Fibroblast of villous mesenchyme (primary cell): ENCODE measurements at places on chromosomes 5 and 9.

DNA sequence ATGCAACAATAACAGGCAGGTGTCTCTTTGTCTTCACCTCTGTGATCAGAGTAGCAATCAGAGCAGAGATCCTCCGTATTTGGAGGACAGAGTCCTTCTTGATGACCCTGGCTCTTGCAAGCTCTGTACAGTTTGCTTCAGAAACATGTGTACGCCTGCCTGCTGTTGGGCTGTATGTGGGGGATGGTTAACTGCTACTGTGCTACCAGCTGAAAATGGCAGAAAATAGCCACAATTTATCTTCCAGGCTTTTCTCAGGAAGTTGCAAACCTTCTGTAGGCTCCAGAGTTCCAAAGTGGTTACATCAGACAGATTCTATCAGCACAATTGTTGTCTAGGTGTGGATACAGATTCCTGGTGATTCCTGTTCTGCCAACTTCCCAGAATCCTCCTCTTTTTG lies 35.5 kb downstream of the DDX46 start:
- DNase-seq = peak; percentile 21

GRCh38 chr9:120066315-120066714 lies 513.7 kb downstream of the CDK5RAP2 start:
- DNase-seq = no peak

- peak; percentile 3 for DNase-seq
Observed at GRCh38 chr9:79896390-79896980, 324.7 kb downstream of the TLE4 start.

- DNase-seq = no peak
Observed at GRCh38 chr5:147452165-147452811, 57.6 kb downstream of the DPYSL3 start.

- DNase-seq = no peak
Observed at GRCh38 chr9:2679011-2679410, 38.3 kb upstream of the KCNV2 start.

- DNase-seq = no peak
Observed at GRCh38 chr9:129022037-129022436, 6.1 kb downstream of the SH3GLB2 start.

DNA sequence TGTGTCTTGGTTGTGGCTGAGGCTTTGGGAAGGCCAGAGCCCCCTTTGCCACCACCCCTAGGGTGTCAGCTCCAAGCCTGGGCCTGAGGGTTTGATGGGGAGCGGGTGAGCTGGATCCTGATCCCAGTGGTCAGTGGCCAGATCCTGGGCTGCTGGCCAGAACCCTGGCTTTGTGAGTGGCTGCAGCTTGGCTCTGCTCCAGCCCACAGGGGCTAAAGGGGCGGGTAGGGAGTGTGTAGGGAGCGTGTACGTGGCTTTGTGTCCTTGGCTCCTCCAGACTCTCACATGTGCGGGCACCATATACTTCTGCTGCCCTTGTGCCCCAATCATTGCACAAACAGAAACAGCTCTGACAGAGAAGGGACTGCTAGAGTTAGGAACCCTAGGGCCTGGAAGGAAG lies 1.2 kb upstream of the IL11RA start:
- peak; percentile 26 for DNase-seq

DNA sequence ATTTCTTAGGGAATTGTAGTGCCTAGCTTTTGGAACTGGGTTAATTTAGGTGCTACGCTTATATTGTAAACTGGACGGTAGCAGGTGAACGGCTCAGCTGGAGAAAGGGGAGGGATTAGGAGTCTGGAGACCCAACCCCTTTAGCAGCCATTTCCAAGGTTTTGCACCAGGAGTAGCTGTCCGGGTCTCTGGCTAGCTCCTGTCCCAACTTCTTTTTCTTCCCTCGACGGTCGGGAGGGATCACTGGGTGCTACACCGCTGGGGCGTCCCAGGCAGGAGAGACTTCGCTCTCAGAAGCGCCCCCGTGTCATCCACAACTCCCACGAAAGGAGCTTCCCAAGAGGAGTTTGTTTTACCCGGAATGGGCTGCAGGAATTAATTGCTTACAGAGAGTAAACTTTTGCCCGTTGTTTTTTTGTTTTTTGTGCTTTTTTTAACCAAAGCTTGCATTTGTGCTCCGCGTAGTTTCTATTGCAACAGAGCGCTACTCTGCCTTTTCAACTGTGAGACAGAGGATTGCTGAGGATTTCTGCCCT lies 1640.9 kb upstream of the C9orf72 start:
- DNase-seq = peak; percentile 57

- DNase-seq = no peak
Observed at GRCh38 chr5:73983644-73984043, 357.6 kb downstream of the ARHGEF28 start.

DNA sequence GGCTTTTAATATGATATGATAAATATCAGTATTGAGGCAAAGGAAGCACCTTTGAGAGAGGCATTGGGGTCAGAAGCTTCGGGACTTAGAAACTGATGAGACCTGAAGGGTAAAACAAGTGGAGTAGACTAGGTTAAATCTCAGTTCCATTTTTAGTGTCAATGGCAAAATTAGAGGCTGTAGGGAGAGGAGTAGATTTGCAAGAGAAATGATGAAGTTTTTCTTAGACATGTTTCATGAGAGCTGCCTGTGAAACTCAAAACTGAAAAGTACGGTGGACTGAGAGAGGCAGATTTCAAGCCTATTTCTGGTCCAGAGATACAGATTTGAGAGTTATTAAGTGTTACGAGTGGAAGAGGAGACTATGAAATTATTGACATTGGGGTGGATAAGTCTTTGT lies 278.5 kb downstream of the TAF11L14 start:
- no peak for DNase-seq

- DNase-seq = no peak
Observed at GRCh38 chr5:156182174-156182967, 144.6 kb upstream of the SGCD start.

GRCh38 chr9:110048976-110049698 lies 158.8 kb downstream of the C9orf152 start:
- DNase-seq = peak; percentile 50

DNA sequence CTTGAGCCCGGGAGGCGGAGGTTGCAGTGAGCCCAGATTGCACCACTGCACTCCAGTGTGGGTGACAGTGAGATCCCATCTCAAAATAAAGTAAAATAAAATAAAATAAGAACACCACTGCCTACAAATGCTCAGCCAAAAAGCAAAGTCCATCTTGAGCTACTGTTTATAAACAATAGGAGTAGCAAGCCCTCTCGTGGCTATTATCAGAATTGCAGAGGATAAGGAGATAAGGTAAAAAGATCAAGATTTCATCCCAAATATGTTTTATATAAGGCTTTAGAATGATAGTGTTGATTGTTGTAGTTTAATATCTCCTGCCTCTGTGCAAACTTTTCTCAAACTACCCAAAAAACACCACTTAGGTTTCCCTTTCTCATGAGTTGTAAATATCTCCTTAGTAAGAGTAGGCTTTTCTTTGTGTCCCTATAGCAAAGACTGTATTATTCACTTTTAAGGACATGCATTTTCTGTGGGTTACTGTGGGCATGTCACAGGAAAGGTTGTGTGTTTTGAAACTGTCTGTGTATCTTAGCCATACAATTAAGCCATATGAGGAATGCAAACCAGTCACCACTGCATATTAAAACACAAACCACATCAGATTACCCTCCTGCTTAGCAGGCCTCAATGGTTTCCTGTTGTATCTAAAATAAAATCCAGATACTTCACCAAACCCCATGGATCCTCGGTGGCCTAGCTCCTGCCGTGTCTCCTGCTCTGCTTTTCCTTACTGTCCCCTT lies 31.8 kb upstream of the CKS2 start:
- peak; percentile 72 for DNase-seq

DNA sequence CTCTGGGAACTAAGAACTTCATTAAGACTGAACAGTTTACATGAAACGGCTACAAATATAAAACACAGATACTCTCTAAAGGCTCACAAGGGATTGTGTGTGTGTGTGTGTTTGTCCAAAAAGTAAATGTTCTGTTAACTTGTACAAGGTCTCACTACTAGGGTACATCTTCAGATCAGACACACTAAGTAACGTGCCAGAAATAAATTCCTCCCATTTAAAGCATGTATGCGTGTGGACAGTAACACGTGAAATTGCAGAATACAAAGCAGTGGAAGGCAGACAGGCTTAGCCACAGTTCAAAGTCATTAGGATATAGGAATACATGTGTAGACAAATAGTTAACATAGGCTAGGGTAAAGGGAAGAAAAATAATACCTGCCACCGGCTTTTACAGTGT lies 1.8 kb downstream of the BNC2 start:
- peak; percentile 77 for DNase-seq

- DNase-seq = no peak
Observed at GRCh38 chr5:8098081-8098480, 229.1 kb downstream of the MTRR start.

DNA sequence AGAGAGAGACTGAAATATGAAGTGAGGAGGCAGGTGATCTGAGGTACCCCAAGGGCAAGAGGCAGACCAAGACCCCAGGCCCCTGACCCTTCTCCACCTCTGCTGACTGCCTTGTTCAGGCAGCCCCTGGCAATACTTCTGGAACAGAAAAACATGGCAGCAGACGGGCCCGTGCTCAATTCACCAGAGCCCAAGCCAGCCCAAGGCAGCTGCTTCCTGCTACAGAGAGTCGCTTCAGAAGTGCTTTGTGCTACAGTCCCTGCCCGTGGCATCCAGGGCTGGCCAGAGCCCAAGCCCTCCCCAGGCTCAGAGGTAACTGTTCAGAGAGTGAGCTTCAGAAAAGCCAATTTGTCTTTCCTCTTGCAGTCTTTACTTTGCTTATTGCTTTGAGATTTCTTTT lies 151.4 kb upstream of the FSTL4 start:
- DNase-seq = no peak

DNA sequence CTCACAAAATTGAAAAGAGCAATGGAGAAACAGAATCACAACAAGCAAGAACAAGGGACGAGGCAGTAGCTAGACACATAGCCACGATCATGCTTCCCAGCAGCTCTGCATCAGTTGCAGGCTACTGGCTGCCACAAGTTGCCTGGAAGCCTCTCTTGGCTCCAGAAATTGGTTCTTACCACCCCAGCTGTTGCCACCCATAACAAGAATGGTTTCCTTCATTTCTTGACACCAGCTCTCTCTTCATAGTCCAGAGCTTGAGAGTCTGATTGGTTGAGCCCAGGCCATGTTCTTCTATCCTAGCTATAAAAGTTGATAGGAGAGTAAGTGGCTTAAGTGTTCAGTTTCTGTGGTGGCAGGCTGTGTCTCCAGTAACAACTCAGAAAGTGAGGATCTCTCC lies 210.7 kb upstream of the ANKRD55 start:
- no peak for DNase-seq

DNA sequence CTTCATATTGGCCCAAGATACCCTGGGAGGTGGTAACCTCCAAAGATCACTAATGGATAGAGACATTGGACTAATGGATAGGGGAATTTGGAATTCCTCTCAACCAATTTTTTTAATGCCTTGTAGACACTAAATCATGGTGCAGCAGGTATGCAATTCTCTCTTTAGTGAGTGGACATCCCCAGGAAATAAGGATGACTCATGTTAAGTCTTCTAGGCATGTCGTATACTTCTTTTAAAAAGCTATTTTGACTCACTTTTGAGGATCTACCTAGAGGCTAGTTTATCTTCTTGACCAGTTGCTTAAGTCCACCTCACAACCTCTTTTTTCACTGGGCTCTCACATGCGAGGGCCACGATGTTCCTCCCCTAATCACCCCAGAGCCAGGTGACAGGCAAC lies 211.6 kb upstream of the CDH12 start:
- DNase-seq = no peak

DNA sequence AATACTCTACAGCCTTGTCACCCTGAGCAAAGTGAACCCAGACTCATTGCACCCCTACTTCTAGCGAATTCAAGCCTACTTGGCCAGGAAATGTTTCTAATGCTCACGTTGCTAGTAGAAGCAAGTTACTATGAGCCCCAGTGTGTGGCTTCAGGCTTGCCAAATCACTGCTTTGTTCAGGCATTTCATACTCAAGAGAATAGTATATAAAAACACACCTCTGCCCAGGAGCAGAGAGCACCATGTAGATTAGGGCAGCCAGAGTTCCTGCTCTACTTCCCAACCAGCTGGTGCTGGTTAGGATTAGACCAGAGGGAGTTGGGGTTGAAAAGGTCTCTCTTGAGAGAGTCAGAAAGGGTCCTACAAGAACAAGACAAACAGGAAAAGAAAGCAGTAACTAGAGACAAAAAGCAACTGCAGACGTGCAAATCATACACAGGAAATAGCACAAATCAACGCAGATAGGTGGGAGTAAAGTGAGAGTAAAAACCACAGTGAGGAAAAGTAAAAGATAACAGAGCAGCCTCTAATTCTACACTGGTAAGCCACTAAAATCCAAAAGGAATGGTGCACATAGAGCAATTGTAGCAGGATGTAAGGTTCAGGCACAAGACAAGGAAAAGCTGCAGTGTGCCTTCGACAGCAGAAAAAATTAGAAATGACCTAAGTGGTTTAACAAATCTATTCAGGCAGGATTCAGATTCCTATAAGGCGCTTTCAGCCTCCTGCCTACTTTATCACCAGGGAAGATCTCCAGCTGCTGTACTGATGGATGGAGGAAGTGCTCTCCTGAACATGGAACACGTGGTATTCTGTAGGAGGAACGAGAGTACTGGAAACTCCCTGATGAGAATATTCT lies 49.6 kb upstream of the KIF2A start:
- DNase-seq = peak; percentile 17

DNA sequence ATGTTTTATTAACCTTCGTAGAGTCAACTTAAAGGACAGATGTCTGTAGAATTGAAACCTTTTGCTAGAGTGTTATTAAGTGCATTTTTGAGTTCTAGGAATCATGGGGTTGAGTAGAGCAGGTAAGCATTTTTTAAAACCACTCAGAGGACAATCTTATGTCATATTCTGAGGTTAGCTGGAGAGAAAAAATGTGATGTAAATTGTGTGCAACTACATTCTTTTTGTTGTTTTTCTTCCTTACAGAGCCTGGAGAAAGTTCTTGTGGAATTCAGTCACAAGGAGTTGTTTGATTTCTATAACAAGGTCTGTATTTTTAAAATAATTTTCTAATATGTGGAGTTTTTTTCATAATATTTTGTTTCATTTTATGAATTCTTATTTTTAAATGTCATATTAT lies 206.4 kb downstream of the COMMD10 start:
- DNase-seq = no peak

- DNase-seq = no peak
Observed at GRCh38 chr5:144971108-144971850, 800.6 kb downstream of the KCTD16 start.

GRCh38 chr5:37837414-37838032 lies 2.3 kb downstream of the GDNF start:
- DNase-seq = peak; percentile 83

GRCh38 chr5:111299831-111300432 lies 75.7 kb downstream of the CAMK4 start:
- peak; percentile 25 for DNase-seq

- peak; percentile 84 for DNase-seq
Observed at GRCh38 chr9:77752554-77752953, 104.4 kb upstream of the GNA14 start.

- no peak for DNase-seq
Observed at GRCh38 chr9:97512966-97513560, 11.6 kb downstream of the TMOD1 start.

DNA sequence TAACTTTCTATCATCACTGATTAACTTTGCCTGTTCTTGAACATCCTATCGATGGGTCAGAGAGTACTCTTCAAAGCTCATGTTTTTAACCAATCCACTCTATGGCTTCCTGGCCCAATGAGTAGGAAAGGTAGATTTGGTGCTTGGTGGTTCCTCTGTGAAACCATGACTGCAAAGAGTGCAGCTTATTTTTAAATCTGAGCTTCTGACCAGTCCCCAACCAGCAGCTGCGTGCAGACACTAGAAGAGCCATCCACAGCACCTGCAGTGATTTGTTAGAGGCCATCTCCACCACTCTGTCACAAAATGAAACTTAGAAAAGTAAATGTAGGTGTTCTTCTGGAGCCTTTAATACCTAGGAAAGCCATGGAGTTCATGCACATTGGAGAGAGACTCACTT lies 107.3 kb upstream of the WWC1 start:
- DNase-seq = no peak
